BJ (cell line): ENCODE measurements at places on chromosomes 1 and 21.

DNA sequence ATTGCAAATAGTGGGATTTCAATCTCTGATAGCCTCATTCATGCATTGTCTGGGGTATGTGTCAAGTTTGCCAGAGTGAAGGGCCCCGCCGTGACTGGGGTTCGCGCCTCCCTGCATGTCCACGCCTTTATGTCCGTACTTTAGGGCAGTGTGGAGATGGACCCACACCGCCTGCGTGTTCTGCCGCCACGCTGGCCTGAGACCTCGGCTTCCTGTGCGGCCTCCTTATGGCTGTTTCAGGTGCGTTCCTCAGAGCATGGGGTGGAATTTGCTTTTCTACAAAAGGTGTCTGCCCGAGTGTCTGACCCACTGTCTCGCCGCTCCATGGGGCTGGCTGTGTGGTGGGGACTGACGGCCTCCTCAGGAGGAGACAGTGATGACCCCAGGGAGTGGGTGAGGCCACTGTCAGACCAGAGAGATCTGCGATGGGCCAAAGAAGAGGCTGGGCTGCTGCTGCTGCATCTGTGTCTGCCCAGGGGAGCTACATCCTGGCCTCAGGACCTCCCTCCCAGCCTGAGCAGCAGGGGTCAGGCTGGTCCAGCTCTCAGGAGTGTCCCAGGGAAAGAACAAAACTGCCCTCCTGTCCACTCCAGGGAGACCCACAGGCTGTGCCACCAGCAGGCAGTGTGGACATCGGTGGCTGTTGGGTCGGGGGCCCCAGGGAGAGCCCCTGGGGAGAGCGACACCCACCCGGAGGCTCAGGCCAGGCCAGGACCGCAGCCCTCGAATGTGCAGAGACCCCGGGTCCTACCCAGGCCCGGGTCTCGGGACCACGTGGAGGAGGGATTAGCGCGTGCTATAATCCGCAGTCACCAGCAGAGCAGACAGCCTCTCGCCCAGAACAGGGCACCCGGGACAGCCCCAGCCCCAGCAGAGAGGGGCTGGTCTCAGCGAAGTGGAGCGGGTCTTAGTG, 9.8 kb upstream of the SLC19A1 start:
- DNase-seq = no peak

DNA sequence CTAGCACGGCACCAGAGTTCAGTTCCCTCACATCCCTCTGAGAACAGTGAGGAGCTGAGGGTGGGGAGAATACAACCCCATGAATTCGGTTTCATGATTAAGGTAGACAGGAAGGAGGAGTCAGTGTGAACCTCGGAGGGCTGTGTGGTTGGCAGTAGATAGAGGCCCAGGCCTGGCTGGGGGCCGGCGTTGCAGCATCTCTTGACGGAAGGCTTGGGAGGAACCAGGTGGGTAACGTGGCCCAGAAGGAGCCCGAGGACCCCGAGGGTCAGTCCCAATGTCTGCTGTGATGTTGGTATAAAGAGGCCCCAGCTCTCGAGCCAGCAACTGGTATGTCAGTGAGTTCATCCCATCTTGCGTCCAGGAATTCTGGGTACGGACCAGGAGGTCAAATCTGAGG, 5.5 kb downstream of the PPOX start:
- no peak for DNase-seq

- DNase-seq = no peak
These were observed 449.5 kb upstream of the CAMK1G start for GRCh38 chr1:209134001-209134400.

- no peak for DNase-seq
These were observed 993 bp downstream of the DDX59 start for GRCh38 chr1:200668514-200669313.

- DNase-seq = no peak
These were observed 883.5 kb upstream of the ADGRL2 start for GRCh38 chr1:80917225-80917624.
